ENCODE measurements at places on chromosomes 11 and 22.

DNA sequence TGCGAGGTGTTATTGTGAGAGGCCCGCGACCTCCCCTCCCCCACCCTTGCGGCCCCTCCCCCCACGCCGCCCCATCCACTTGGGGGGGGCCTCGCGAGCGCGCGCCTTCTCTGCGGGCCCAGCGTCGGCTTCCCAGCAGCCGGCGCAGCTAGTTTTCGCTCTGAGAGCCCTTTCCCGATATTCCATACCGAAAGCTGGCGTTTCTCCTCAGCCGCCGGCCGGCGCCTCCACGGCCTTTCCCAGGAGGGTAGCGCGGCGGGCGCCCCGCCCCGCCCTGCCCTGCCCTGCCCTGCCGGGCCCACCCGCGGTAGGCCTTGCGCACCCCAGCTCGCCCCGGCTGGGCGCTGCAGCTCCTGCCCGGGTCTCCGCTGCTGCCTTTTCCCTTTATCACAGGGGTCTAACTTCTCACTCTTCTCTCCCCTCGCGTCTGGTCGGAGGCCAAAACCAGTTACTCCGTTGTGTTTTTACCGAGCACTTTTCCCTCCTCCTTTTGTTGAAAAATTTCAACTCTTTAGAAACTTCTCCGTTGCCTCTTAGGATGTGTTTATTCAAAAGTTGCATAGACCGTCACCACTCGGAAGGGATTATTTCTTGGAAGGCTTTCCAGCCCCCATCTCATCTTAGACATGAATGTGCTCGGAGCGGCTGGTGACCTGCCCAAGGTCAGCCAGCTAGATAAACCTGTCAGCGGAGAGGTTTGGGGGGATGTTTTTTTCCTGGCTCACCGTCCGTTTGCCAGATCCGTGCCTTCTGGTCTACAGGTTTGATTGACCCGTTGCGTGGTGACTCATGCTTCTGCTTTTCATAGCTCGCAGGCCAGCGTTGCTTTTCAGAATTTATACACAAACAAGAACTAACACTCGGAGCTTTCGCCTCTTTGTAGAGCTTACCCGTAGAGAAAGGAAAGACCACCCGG, 648 bp downstream of the PAFAH1B2 start:
- DNase-seq: peak; percentile 34

DNA sequence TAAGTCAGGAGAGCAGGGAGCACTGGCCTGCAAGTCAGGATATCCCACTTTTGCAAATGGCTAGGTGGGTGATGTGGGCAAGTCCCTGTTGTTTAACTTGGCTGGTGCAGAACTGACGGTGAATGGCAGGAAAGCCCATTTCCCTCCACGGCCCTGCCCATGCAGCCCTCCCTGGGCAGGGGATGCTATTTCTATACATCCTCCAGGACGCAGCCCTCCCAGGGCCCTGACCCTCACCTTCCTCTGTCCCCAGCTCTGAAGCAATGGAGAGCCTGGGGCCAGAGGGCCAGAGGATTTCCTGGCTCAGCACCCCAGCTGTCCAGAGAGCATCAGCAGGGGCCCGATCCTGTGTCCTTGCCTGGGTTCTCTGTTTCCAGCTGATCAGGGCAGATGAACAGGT, 91.3 kb downstream of the TSPAN18 start:
- no peak for DNase-seq

DNA sequence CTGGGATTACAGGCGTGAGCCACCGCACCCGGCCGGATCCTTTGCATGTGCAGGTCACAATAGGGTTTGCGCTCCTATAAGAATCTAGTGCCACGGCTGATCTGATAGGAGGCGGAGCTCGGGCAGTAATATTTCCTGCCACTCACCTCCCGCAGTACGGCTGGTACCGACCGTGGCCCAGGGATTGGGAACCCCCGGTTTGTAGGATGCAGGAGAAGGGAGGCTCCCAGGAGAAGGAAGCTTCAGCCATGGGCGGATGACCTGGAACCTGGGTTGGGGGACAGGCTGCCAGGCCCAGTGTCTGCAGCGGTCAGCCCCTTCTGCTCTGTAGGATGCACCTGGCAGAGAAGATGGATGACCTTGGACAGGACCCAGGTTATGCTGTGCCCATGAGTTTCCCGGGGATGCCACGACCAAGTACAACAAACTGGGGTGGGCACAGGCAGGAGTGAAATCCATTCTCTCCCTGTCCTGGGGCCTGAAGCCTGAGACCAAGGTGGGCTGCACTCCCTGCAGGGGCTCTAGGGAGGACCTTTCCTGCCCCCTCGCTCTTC, 818.9 kb downstream of the BRD1 start:
- DNase-seq: no peak

DNA sequence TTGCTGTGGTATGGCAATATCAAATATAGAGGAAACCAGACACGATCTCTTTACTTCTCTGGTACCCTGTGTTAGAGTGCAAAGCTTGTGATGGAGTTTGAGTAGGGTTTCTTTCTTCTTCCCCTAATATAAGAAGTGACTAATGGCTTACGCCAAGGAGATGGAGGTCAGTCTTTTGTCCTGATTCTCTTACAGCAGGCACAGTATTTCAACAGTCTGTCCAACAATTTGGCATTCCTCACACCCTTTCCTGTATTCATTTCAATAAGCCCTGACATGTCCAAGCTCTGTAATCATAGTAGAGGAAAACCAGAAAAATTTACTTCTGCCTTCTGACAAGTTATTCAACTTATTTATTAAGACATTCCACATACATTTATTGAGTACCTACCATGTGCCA, 546.2 kb downstream of the TMEM135 start:
- no peak for DNase-seq

DNA sequence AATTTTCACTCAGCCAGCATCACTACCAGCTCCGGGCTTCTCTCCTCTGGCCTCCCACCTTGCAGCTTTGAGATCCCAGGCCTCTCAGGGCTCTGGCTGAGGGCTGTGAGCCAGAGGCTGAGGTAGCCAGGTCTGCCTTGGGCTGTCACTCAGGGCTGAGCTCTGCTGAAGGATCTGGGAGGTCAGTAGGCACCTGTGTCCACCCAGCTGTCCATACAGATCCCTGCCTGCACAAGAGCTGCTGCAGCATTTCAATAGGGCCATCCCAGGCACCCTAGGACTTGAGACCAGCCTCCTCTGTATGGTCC, 12.6 kb downstream of the KCNQ1OT1 start:
- peak; percentile 21 for DNase-seq

DNA sequence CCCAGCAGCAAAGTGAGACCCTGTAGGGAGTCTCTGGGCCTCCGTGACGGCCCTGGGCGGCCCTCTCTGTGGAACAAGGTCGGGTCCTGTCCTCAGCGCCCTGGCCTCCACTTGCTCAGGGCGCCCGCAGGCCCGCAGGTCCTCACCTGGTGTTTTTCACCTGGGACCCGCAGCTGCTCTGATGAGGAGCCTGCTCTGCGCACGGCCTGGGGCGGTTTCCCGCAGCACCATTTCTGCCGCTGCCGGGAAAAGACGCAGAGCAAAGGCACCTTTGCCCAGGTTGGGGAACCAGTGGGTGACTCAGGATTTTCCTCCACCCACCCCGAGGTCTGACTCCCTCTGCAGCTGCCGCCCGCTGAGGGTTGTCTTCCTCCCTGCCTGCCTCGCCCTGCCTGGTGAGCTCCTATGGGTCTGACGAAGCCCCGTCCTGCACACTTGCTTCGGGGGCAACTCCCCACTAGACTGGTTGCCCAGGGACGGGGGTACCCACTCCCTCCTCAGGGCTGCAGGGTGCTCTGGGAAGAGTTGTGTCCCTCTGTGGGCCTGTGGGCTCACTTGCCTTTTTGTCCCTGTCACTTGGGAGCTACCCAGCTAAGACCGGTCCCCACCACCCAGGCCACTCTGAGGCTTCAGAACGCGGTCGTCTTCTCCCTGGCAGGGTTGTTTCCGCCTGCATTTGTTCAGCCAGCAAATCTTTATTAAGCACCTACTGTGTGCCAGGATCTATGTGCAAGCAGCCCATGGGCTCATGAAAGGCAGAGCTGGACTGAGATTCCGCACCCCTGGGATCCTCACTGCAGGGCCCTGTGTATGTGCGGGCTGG, 89.5 kb downstream of the KCNQ1 start:
- peak; percentile 26 for DNase-seq

- peak; percentile 87 for DNase-seq
These were observed 129.7 kb downstream of the LDLRAD3 start for GRCh38 chr11:36073411-36074203.

DNA sequence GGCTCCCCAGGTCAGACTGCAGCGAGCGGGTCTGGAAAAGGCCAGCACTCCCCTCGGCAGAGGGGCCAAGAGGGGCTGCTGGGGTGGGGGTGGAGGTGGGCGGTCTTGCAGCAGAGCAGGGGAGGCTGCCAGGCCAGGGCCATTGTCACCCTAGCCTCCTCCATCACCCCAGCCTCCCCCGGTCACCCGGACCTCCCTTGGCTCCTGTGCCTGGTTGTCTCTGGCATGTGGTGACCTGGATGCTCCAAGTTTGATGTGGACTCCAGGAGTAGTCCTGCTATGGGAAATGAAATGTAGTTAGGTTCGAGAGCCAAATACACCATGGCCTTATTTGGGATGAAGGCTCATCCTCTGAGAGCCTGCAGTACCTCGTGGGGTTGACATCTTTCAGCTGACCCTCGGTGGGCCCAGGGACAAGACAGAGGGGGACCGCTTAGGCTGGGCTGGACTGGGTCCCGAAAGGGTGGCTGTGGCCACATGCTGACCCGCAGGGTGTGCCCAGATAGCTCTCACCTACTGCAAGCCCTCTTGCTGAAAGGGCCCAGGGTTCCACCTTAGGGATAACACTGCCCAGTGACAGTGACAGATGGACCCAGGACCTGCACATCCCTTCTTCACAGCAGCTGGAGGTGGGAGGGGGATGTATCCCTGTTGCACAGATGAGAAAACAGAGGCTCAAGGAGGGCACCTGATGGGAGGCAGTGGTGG, 24.1 kb downstream of the MRGPRD start:
- DNase-seq: no peak

- DNase-seq: no peak
These were observed 130.9 kb downstream of the BBOX1 start for GRCh38 chr11:27171376-27171958.

GRCh38 chr11:72684236-72684912, 10.2 kb upstream of the PDE2A start:
- DNase-seq: peak; percentile 65

- no peak for DNase-seq
These were observed 93.8 kb upstream of the SESN3 start for GRCh38 chr11:95324826-95325225.

DNA sequence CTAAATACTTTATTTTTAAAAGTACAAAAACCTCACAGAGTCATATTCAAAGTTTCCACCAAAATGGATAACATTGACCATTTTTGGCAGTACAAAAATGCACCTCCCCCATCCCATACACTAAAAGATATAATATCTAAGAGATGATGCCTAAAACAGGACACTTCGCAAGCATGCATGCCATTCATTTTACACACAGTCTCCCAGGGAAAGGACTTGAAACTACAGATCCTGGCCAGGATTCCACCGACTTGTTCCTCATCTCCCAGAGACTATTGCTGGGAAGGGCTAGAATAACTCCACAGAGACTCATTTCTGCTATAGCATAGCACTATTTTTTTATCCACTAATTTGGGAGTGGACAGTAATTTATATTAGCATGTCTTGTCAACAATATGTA, 81.7 kb downstream of the MTNR1B start:
- no peak for DNase-seq

DNA sequence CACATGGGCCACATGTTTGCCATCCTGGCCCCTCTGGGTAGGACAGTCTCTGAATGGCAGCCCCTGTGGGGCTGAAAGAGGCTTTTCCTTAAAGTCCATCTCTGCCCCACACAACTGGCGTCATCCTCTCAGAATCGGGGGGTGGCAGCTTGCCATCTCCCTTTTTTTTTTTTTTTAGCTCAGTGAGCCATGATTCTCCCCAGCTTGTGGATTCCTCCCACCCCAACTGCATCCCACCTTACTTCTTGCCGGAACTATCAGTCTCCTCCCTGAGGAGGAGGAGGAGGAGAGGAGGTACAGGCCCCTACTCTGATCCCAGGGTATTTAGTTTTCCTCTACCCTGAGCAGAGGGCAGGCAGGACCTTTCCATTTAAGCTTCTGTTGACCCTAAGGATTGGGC, 3.4 kb downstream of the DGKZ start:
- DNase-seq: no peak

- DNase-seq: no peak
These were observed 6.4 kb downstream of the GATD1 start for GRCh38 chr11:770642-771616.

- DNase-seq: no peak
These were observed 34.7 kb upstream of the SEPTIN5 start for GRCh38 chr22:19679522-19680101.

GRCh38 chr11:81098471-81098870, 1635.2 kb downstream of the FAM181B start:
- no peak for DNase-seq

GRCh38 chr11:96272529-96273222, 70.3 kb downstream of the MAML2 start:
- peak; percentile 42 for DNase-seq

DNA sequence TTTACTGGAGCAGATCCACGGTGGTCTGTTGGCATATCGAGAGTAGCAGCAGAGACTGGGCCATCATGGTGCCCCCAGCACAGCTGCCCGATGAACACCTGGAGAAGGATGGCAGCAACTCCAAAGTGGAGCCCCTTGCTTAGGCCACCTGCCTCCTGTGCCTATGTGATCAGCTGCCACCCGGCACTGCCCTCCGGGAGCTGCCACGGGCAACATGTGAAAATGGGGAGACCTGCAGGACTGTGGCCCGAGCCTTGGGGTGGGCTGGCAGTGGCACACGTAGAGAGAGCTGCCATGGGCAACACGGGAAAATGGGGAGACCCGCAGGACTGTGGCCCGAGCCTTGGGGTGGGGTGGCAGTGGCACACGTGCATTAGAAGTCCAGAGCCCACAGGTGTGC, 3.1 kb downstream of the FXYD2 start:
- DNase-seq: peak; percentile 15

DNA sequence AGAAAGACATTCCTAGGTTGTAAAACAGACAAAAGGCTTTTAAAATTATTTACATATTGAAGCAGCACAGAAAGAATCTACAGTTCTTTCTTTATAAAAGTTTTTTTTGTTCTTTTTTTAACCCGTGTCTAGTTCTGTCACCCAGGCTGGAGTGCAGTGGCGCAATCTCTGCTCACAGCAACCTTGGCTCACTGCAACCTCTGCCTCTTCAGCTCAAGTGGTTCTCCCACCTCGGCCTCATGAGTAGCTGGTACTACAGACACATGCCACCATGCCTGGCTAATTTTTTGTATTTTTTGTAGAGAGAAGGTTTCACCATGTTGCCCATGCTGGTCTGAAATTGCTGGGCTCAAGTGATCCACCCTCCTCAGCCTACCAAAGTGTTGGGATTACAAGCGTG, 3.8 kb upstream of the INCENP start:
- no peak for DNase-seq
